AML-193 (cell line): ENCODE measurements at places on chromosomes 5 and 9.

DNA sequence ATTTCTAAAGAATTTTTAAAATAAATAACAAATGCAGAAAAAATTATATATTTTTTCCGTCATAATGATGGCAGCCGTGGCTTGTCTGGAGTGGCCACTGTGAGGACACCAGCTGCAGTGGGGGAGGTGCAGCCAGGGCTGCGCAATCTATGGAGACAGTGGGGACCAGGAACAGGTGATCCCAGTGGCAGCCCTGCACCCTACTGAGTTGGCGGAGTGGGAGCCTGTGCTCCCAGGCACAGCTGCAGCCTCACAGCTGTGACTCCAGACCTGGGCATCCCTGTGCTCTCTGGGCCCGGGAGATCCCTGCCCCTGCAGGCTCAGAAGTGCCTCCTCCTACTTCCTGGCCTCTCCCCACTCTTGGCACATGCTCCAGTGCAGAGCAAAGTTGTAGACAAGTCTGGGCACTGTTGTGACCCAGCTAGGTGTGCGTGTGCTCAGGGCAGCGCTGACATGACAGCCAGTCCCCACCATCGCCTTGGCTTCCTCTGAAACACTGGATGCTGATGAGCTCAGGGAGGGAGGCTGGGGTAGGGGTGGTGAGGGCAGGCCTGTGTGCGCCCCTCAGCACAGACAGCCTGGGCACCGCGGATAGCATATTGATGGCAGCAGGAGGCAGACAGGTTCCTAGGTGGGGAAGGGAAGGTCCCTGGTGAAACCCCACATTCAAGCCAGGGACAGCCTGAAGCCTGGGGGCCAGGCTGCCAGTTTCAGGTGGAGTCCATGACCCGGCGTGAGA, 96.0 kb upstream of the PRR16 start:
- no peak for DNase-seq

DNA sequence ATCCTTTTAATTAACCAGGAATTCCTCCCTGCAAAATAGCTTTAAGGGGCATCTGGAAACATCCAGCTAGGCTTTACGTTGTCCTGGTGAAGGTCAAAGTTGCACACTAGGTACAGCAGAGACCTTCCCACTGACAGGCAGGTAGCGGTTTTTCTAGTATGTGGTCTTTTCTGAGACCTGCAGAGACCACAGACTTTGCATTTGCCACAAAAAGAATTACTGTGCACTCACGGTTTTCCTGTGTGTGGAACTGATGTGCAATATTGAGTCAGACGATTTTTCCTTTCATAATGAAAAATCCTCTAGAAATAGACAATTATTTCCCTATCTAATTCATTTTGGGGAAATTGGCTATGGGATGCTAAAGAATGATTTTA, 417.0 kb upstream of the ADAMTSL1 start:
- no peak for DNase-seq

DNA sequence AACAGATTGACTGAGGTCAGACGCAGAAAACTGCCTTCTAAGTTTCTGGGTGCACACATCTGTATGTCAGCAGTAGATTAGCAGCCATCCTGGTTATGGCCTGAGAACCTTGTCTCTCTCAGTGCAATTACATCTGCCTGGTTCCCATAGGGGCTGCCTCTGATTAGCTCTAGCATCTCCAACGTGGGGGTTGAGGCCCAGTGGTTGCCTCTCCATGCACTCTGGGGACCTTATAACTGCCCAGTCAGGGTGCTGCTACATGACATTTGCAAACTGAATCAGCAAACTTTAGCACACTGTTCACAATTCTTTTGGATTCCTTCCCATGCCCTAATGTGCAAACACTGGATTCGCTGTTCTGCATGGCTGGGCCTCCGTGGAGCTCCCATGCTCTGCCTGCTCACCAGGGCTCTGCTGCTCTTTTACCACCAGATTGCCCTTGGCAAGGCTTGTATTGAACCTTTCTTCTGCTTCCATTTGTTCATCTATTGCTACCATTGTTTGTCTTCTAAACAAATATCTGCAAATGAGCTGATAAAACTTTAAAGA, 36.2 kb downstream of the SNX18 start:
- no peak for DNase-seq

DNA sequence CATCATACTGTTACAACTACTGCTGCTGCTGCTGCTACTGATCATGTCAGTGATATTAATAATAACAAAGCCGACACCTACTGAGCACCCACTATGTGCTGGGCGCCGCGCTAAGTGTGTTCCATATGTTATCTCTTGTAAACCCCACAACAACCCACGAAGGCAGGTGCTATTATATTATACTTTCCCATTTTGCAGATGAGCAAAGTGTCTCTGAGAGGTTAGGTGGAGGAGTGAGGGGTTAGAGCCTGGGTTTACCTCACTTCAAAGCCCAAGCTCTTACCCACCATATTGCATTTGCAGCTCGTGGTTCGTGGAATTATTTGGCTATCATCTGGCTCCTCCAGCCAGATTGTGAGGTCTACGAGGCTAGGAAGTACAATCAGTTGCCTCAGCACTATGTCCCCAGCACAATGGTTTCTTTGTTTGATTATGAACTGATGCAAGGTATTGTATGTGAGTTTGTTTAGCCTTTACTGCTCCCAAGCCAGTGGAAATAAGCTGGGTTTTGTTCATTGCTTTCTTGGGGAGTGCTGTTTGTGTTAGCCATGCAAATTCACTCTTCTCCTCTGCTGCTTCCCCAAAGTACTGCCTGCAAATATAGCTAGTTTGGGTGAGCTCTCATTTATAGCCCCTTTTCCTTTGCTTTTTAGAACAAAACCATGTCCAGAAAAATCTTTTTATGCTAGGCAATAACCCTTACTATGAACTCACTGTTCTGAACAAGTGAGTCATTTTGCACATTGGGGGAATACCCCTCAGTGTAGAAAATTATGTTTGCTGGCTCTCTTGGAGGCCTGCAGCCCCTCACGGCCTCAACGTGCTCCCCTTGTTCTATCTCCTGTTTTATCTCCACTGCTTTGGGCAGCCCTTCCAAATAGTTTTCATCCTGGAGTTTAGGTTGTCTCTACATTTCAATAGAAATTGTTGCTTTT, 47.9 kb downstream of the ALG2 start:
- DNase-seq, result no peak

DNA sequence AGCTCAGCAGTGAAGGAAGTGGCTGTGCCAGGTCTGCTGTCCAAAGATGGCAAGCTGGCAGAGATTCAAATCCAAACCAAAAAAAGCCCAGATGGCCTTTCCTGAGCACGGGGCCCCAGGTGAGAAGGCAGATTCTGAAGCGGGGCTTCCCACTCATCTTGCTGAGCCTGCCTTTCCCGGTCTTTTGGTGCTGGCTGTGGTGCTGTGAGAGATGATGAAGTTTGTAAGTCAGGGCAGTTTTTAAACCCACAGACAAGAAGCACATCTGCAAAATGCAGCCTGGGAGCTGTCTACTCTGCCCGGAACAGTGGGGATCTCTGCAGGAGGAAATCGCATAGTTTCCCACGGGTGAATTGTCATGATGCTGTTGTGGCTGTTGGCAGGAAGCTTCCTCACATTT, 85.0 kb upstream of the IRX4 start:
- DNase-seq, result no peak

DNA sequence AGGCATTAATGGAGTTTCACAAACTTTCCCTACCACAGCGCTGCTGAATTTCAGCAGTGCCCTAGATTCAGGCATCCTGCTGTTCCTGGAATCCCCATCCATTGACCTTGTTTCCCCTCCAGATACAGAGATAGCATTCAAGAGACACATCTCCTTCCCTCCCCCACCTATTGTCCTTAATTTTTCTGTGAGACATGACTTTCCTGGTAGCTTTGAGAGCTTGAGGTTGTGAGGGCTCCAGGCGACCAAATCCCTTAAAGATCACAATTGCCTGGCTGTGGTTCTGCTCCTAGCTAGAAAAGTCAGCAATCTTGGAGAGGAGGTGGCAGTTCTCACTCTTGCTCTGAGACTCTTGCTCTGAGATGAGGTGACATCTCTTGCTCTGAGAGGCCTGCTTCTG, 48.0 kb downstream of the PRR16 start:
- no peak for DNase-seq

DNA sequence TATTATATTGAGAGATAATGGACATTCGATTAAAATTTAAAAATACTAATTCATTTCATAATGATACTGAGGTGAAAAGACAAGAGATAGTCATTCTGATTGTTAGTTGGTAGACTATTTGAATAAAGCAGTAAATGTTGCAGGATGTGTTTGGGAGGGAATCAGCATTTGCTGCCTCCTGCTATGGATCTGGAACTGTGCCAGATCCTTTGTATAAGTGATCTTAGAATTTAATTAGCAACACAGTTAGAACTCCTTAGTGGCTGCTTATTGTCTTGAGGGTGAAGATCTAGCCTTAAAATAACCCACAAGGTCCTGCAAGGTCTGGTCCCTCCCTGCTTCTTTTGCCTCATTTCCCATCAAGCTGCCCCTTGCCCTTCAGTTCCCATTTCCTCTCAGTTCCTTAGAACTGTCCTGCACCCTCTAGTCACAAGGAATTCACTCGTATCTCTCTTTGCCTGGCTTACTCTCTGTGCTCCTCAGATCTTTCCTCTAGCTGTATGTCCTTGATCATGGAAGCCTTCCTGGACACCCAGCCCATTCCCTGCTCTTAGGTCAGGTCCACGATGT, 12.5 kb downstream of the LECT2 start:
- no peak for DNase-seq

DNA sequence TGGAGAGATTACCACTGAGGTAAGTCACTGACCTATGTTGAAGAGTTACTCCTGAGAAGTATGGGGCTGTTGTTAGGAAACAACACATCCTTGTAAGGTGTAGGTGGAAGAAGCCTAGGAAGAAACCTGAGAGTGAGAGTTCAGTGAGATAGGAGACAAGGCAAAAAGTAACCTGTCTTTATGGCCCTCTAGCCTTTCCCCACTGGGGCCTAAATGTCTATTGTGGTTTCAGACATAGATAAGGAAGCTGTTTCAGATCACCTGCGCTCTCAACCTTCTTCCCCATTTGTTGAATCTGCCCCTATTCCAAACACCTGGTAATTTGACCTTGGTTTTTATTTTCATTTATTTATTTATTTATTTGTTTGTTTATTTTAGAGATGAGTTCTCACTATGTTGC, 397.1 kb upstream of the RORB start:
- no peak for DNase-seq

DNA sequence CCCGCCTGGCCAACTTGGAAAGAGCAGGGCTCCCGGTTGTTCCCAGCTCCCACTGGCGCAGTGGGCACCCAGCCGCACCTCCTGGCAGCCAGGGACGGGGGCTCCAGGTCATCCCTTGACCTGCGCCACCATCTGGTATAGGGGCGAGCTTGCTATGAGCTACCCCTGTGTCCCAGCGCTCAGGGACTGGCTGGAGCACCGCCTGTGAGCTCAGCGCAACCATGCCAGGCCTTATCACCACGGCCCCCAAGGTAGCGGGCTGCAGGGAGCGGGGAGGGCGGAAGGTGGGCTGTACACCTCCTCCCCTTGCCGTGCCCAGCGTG, 15.4 kb upstream of the RASA1 start:
- no peak for DNase-seq

- no peak for DNase-seq
Measured at GRCh38 chr9:82201196-82201595, 212.6 kb downstream of the SPATA31D1 start.

DNA sequence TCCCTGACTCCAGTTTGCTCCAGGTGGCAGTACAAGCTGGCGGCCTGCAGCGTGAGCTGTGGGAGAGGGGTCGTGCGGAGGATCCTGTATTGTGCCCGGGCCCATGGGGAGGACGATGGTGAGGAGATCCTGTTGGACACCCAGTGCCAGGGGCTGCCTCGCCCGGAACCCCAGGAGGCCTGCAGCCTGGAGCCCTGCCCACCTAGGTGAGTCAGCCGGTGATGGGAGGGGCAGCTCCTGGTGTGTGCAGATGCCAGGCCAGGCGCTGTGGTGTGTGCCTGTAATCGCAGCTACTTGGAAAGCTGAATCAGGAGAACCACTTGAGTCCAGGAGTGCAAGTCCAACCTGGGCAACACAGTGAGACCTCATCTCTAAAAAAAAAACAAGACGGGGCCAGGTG, 10.0 kb upstream of the CACFD1 start:
- no peak for DNase-seq
